ENCODE measurements at places on chromosomes 5 and 9.

DNA sequence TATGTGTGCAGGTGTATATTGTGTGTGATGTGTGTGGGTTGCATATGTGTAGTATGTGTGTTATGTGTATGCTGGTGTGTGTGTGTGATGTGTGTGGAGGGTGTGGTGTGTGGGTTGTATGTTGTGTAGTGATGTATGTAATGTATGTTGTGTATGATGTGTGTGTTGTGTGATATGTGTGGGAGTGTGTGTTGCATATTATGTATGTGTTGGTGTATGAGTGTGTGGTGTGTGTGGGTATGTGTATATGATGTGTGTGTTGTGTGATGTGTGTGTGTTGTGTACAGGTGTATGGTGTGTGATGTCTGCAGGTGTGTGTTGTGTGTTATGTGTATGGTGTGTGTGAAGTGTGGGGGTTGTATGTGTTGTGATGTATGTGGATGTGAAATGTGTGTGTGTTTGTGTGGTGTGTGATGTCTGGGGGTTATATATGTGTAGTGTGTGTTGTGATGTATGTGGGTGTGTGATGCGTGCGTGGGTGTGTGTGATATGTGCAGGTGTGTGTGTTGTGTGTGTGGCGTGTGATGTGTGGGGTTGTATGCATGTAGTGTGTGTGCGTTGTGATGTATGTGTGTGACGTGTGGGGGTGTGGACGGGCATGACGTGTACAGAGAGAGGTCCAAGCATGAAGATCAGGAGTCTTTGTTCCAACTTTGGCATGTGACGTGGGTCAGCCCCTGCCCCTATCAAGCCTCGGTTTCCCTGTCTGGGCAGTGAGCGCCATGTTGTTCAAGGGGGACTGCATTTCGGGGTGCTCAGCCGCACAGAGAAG lies 8.5 kb upstream of the CRB2 start:
- DNase-seq = no peak

GRCh38 chr5:96572864-96573512 lies 89.2 kb upstream of the CAST start:
- no peak for DNase-seq

DNA sequence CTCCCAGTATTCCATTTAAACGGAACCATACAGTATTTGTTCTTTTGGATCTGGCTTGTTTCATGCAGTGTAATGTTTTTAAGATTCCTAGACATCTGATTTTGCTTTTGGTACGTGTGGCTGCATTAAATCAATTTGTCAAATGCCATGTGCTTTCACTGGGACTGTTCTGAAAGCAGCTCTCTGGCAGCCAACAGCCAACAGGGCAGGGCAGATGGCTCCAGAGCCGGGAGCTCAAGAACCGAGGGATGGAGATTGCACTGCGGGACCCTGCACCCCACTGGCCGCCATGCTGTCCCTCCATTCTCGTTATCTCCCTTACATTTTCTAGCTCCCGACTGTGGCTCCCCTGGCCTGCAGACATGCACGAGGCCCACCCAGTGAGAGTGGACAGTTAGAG lies 33.4 kb upstream of the AIF1L start:
- DNase-seq = no peak

- no peak for DNase-seq
Observed at GRCh38 chr9:89806371-89807100, 201.7 kb downstream of the GADD45G start.

DNA sequence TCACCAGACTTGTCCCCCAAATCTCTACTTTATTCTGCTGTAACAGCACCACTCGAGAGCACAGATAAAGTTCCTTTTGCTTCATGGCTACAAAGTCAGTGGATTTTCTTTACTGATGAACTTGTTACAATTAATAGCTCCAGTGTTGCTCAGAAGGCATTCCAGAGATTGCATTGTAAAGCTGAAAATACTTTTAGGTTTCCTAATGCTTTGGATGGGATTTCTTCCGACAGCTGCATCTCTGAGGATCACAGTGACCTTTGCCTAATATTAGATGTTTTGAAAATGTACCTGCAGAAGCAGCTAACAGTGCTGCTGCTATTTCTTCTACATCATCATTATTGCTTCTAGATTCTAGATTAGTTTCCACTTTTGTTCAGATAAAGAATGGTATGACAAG lies 58.8 kb upstream of the TMEM171 start:
- DNase-seq = no peak

DNA sequence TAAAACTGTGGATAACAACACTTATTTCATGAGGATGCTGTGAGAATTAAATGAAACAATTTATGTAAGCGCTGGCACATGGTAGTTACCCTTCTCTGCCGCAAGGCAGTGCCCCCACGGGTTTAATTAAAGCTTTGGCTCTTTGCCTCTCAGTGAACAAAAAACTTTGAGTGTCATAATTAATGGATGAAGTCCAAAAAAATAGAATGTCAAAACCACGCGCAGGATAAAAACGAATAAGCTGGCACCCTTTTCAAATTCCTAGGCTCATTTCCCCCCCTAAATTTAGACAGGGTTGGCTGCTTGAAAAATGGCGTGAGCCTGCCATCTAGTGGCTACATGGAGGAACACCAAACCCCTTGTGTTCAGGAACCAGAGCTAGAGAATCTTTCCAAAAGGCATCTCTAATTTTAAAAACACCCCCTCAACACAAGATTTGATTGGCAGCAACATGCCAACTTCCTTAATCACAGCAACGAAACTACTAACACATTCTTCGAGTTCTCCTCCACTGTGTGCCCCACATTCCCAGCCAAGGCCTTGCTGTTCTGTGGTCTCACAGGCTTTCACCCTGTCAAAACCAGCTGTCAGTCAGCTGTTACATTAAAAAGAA lies 29.0 kb upstream of the CCNG1 start:
- peak; percentile 14 for DNase-seq

DNA sequence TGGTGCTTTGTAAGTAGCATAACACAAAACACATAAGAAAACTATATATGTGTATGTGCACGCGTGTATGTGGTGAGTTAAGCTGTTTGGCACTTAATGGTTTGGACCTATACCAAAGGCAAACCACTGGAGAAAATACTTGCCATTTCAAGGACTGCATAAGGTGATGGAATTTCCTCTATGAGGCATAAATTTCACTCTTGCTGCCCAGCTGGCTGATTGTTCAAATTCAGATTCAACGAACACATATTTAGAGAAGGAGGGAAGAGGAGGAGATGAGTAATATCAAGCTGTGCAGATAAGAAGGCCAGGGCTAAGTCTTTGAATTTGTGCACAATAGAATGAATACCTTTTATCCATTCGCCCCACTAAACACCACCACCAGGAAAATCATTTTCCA lies 470.6 kb upstream of the MPDZ start:
- no peak for DNase-seq

DNA sequence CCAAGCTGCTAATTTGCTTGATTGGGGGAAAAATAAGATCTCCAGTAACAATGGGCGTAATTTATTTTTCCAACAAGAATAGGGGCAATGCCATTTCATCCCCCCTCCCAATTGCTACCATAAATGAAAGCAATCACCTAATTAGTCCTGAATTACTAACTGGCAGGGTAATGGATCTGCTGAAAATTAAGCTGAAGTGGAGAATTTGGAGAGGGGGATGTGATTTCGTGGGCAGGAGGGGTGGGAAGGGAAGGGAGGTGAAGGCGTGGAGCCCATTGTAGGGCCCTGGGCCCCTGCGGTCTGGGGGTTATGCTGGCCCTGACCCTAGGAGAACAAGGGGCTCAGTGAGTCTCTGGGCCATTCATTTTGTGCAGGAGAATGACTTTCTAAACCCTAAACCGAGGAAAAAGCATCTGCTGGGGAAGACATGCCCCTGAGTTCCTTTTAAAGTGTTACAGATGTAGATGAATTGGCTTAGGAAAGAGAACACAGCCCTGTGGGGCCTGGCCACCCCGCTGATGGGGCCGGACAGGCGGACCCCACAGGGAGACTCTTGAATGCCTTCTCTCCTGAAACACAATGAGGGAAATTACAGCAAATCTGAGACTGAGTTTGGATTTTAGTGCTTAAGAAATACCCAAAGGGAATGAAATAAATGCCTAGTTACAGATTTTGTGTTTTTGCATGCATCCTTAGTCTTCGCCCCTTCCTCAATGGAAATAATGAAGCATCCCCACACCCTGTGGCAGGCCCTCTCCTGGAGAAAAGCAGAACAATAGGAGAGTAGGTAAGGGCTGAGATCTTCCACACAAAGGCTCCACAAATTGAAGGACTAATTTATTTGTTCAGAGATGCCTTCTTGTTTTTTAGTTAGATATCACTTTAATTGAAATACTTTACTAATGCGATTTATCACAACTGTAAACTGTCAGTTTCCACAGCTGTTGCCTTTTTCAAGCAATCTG lies 143.2 kb downstream of the PSAT1 start:
- DNase-seq = no peak

DNA sequence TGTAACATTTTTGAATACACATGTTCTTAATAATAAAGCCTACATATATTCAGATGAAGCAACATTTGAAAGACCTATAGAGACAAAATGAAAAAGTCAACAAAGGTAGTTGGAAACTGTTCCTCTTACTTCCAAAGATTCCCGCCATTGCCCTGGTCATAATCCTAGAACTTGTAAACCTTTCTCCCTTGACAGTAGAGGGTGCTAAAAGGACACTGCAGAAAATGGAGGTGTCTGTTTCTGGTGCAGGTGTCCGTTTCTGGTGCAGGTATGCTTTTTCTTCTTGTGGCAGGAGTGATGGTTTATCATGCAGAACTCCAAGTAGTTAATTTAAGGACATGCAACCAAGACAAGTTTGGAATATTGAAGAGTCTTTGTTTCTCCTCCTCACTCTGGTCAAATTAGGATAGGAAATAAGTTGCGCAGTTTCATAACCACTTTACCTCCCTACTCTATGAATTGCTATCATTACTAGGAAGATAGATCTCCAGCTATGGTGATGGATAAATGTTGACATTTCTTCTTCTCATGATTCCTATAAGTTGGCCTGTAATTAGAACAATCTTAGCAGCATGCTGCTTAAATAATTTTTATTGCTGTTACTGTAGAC lies 56.0 kb upstream of the FAM174A start:
- no peak for DNase-seq

DNA sequence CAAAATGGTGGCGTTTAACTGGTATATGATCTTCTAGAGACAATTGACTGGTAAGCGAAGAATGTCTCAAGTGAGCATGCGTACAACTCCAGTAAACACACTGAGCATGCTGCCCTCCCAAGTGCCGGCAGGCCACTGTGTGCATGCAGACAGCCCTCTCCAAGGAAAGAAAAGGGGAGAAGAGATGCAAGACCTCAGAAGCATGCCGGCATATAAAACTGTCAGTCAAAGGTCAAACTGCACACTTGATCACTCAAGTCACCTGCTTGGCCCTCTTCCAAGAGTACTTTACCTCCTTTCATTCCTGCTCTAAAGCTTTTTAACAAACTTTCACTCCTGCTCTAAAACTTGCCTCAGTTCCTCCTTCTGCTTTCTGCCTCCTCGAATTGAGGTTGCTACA lies 910.2 kb downstream of the TAF11L14 start:
- no peak for DNase-seq

DNA sequence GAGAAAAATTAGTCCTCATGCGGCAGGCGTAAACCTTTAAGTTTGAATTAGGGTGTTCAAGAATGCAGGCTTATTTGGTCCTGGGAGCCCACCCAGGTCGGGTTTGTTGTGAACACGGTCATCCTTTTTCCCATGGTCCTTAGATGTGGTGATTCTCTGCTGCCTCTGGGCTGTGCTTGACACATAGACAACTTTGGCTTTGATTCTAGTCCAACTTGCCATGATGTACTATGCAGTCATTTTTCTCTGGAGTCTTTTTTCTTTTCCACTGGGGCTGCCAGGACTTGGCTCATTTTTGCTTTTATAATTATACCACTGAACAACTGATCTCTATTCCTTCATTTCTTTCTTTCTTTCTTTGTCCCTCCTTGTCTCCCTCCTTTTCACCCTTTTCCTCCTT lies 218.6 kb downstream of the SREK1 start:
- DNase-seq = no peak

GRCh38 chr5:10695055-10695649 lies 65.9 kb downstream of the DAP start:
- DNase-seq = peak; percentile 57

- no peak for DNase-seq
Observed at GRCh38 chr9:136174779-136175615, 29.9 kb downstream of the LHX3 start.

DNA sequence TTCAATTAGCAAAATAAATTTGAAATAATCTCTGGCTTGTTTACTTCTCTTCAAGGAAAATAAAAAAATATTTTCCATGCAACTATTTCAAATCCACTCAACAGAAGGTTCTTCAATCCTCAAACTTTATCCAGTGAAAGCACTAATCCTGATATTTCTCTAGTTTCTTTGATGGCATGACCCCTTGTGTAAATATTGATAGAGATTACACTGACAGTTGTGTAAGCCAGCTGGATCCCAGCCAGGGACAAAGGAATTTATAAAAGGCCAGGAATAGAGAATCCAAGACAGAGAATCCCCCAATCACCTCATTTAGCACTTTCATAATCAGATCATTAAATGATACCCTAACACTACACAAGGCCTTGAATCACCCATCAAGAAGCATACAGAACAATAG lies 135.2 kb downstream of the GNA14 start:
- DNase-seq = no peak

- DNase-seq = no peak
Observed at GRCh38 chr5:36880761-36881160, 4.2 kb downstream of the NIPBL start.
